CD8-positive, alpha-beta memory T cell (primary cell): ENCODE measurements at places on chromosomes 12 and 14. TPM values are rescaled to one million over a fixed set of nuclear protein-coding genes. Genes with fewer than 3 reads are reported as not detected.

Gene CCDC63
- polyA plus RNA-seq, result not detected

Gene SPRYD4
- 1.1 TPM for polyA plus RNA-seq

Gene COQ6
- 18.5 TPM for polyA plus RNA-seq

Gene INHBC
- not detected for polyA plus RNA-seq

Gene KRT78
- polyA plus RNA-seq, result not detected

Gene SERPINA10
- polyA plus RNA-seq, result not detected

Gene EXOC3L4
- not detected for polyA plus RNA-seq

Gene MYH6
- polyA plus RNA-seq, result not detected

Gene TCL1B
- not detected for polyA plus RNA-seq

Gene CINP
- 40.5 TPM for polyA plus RNA-seq

Gene SMIM41
- not detected for polyA plus RNA-seq

Gene IFI27
- 5.5 TPM for polyA plus RNA-seq

Gene NTS
- not detected for polyA plus RNA-seq

Gene ADIPOR2
- 2.4 TPM for polyA plus RNA-seq

Gene DHRS2
- polyA plus RNA-seq, result not detected

Gene ACSM4
- not detected for polyA plus RNA-seq

Gene EEA1
- 9.3 TPM for polyA plus RNA-seq
